Vagina (tissue), 2 donors: ENCODE measurements at places on chromosomes 7 and 10. TPM values are rescaled to one million over a fixed set of nuclear protein-coding genes. Genes with fewer than 3 reads are reported as not detected.

DNA sequence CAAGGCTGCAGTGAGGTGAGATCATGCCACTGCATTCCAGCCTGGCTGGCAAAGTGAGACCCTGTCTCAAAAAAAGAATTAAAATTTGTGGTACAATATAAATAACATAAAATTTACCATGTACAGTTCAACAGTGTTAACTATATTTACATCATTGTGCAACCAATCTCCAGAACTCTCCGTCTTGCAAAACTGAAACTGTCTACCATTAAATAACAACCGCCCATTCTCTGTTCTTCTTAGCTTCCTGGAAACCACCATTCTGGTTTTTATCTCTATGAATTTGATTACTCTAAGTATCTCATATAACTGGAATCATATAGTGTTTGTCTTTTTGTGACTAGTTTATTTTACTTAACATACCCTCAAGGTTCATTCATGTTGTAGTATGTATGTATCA, 167.6 kb downstream of the AUTS2 start:
- H3K27ac ChIP-seq: no peak overlapping the region
- H3K27me3 ChIP-seq: no peaks in the 10 kb centered on the region
- no peak for DNase-seq
- no peaks in the 10 kb centered on the region for H3K4me1 ChIP-seq
- H3K36me3 ChIP-seq: no peaks in the 10 kb centered on the region
- H3K4me3 ChIP-seq: no peak overlapping the region

GRCh38 chr10:131266936-131267813, 44.3 kb downstream of the TCERG1L start:
- H3K27me3 ChIP-seq: no peaks in the 10 kb centered on the region
- no peak overlapping the region for H3K4me3 ChIP-seq
- H3K4me1 ChIP-seq: no peaks in the 10 kb centered on the region
- no peak overlapping the region for H3K27ac ChIP-seq
- H3K36me3 ChIP-seq: no peaks in the 10 kb centered on the region

DNA sequence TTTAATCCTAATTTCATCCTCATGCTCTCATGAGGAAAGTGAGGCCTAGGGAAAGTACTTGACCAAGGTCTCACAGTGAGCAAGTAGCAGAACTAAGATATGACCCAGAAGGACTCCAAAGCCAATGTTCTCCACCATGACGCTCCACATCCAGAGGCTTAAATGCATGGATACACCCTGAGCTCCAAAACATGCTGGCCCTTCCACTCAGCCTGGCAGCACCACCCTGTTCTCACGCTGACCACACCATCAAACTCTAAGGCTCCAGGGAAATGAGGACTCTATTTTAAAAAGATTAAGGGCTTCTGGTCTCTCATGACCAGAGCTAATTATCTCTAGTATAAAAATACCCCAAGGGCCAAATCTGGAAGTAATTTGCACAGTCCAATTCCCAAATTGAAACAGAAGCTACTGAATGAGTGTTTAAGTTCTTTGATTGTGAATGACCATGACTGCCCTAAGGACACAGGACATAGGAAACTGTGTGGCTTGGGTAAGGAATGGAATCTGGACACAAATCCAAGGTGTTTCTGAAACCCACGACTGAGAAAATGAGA, 71.1 kb upstream of the ABLIM1 start:
- no peak for DNase-seq
- H3K27me3 ChIP-seq: no peaks in the 10 kb centered on the region
- H3K4me1 ChIP-seq: no peaks in the 10 kb centered on the region

GRCh38 chr10:17085011-17085725, 44.4 kb downstream of the CUBN start:
- peaks cover 10% of the 10 kb centered on the region for H3K4me1 ChIP-seq
- no peaks in the 10 kb centered on the region for H3K27me3 ChIP-seq
- H3K4me3 ChIP-seq: no peak overlapping the region
- no peak overlapping the region for H3K27ac ChIP-seq
- DNase-seq: no peak

- no peak overlapping the region for H3K27ac ChIP-seq
- no peaks in the 10 kb centered on the region for H3K36me3 ChIP-seq
- no peak for DNase-seq
- H3K4me3 ChIP-seq: no peak overlapping the region
Measured at GRCh38 chr7:381211-382042, 91.5 kb downstream of the FOXL3 start.

- peak; percentile 40 for DNase-seq
- no peak overlapping the region for H3K27ac ChIP-seq
- no peaks in the 10 kb centered on the region for H3K4me1 ChIP-seq
- no peaks in the 10 kb centered on the region for H3K36me3 ChIP-seq
- H3K4me3 ChIP-seq: no peak overlapping the region
Measured at GRCh38 chr7:4073750-4074149, 608.3 kb upstream of the FOXK1 start.

GRCh38 chr10:22620140-22620857, 94.1 kb downstream of the PIP4K2A start:
- peaks cover 49% of the 10 kb centered on the region for H3K4me1 ChIP-seq
- no peaks in the 10 kb centered on the region for H3K36me3 ChIP-seq
- H3K27ac ChIP-seq: peak overlapping the region; percentile 66
- H3K4me3 ChIP-seq: no peak overlapping the region
- no peak for DNase-seq

GRCh38 chr10:101354328-101355071, 535 bp downstream of the BTRC start:
- peaks cover 11% of the 10 kb centered on the region for H3K4me1 ChIP-seq
- H3K36me3 ChIP-seq: no peaks in the 10 kb centered on the region
- H3K27ac ChIP-seq: peak overlapping the region; percentile 86

DNA sequence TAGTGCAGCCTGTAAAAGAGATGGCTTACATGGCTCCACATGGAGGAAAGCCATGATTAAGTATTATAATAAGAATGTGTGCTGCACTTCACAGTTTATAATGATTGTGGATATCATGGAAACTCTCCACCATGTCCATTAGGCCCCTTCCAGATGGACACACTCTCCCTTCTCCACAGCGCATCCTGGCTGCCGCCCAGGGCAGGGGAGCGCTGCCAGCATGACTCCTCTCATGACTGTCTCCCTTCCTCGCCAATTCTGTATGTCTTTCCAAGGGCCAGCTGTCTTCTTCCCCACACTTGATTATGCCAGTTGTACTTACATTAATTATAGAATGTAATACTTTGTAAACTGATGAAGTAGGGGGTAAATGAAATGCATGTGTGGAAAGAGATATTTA, 259.3 kb upstream of the TMEM72 start:
- H3K4me3 ChIP-seq: no peak overlapping the region
- no peaks in the 10 kb centered on the region for H3K27me3 ChIP-seq
- DNase-seq: no peak

DNA sequence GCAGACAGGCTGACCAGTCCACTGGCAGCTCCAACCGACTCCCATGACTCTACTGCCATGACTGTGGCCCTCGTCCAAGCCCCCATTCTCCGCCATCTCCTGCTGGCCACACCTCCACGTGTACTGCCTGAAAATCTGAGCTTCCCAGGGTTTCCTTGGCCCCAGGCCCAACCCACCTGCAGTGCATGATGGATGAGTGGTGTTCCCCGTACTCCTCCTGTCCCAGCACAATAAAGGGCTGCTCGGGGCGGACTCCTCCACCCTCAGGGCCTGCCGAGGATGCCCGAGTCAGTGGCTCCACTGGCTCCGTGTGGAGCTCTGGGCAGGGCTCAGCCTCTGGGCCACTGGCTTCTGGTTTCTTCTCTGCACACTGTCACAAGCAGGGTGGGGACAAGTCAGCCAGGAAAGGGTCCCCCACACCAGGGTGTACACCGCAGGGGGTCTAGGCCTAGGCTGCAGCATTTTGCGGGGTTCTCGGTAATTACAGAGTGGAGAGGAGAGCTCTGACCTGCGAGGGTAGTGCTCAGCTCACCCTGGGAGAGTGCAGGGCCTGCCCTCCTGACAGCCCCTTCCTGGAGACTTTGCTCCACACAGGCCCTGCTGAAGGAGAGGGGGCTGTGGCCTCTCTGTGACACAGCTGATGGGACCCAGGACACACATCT, 15.2 kb downstream of the WDR91 start:
- no peaks in the 10 kb centered on the region for H3K27me3 ChIP-seq
- peak; percentile 65 for DNase-seq
- no peak overlapping the region for H3K4me3 ChIP-seq

- no peak for DNase-seq
- no peaks in the 10 kb centered on the region for H3K4me1 ChIP-seq
- H3K36me3 ChIP-seq: no peaks in the 10 kb centered on the region
- no peaks in the 10 kb centered on the region for H3K27me3 ChIP-seq
- H3K4me3 ChIP-seq: no peak overlapping the region
Measured at GRCh38 chr10:43949351-43949750, 300.7 kb upstream of the ZNF32 start.

DNA sequence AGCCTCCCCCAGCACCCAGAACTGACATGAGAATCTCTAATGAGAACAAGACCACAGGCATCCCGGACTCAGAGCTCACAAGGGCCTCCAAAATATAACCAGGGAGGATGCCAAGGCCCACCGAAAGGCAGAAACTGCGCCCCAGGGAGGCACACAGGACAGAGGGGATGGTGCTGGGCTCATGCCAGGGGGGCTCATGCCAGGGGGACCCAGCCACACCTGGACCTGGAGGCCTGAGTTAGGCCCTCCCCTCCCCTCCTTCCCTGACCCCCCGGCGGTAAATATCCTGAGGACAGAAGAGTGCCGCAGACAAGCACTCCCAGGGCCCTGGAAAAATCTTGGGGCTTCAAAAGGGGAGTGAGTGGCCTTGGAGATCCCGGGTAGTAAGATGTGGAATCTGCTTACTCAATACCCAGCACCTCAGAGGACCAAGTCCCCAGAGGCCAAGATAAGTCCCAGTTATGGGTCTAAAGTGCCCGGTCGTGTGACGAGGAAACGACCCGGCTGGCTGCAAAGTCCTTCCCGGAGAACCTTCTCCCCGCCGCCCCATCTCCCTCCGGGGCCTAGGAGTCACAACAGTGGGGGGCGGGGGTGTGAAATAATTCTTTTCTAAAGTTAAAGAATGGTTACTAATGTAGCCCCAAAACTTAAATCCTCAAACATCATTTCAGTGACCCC, 11.9 kb downstream of the PDGFA start:
- peaks cover 5% of the 10 kb centered on the region for H3K36me3 ChIP-seq
- no peak overlapping the region for H3K4me3 ChIP-seq
- no peaks in the 10 kb centered on the region for H3K27me3 ChIP-seq
- H3K27ac ChIP-seq: no peak overlapping the region

DNA sequence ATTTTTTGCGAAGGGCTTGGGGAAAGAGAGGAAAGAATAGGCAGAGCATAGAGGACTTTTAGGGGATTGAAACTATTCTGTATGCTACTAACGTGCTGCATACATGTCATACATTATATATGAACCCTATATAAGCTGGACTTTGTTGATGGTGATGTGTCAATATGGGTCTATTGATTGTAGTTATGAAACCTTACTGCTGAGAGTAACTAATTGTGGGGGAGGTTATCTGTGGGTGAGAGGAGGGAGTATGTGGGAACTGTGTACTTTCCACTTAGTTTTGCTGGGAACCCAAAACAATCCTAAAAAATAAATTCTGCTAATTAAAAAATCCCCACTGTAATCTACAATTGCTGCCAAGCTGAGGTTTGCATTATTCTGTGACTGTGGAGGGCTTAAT, 15.3 kb upstream of the CYP2C19 start:
- no peaks in the 10 kb centered on the region for H3K36me3 ChIP-seq
- no peaks in the 10 kb centered on the region for H3K27me3 ChIP-seq
- H3K4me1 ChIP-seq: no peaks in the 10 kb centered on the region
- no peak overlapping the region for H3K4me3 ChIP-seq
- no peak for DNase-seq

DNA sequence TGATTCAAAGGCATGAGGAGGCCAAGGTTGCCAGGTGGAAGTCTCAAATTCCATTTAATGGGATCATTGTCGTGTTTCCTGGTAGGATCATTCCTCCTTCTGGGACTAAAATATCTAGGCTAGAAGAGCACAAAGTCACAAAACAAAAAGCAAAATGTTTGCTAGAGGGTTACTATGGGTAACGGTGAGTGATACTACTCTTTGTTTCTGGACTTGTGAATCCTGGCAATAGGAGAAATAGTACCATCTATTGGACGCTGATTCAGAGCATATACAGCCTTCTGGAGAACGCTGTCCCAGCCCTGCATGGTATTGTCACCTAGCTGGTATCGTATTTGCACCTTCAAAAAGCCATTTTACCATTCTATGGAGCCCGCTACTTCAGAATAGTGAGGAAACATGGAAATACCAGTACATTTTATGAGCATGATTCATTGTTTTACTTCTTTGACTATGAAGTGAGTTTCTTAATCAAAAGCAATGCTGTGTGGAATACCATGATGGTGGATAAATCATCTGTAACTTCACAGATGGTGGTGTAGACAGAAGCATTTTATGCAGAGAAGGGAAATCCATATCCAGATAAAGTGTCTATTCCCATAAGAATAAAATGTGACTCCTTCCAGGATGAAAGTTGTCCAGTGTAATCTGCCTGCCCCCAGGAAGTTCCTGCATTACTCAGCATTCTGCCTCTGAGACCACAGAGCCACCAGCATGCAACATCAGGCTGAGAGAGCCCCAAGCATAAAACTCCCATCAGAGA, 361.0 kb downstream of the ETV1 start:
- no peak overlapping the region for H3K4me3 ChIP-seq
- H3K27ac ChIP-seq: no peak overlapping the region
- no peaks in the 10 kb centered on the region for H3K27me3 ChIP-seq
- no peaks in the 10 kb centered on the region for H3K4me1 ChIP-seq
- H3K36me3 ChIP-seq: no peaks in the 10 kb centered on the region
- no peak for DNase-seq

DNA sequence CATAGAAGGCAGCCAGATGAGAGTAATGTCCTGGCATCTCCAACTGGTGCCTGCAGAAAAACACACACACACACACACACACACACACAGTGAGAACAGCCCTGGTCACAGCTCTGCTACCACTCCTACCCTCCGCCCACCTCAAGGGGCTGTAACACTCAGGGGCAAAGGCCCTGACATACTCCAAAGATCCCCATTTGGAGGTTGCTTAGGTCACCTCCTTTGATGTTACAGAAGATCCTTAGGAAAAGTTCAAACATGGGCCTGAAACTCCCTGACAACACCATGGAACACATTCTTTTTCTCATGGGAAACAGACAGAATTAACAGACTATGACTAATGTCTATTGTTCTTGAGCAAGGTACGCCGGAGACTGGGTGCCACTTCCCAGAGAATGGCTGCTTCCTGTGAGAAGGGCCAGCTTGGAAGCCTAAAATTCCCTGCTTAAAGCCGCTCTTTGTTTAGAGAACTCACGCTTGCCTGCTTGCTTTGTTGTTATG, 27.7 kb downstream of the DENND11 start:
- H3K27ac ChIP-seq: peak overlapping the region; percentile 20
- H3K4me3 ChIP-seq: no peak overlapping the region
- no peaks in the 10 kb centered on the region for H3K27me3 ChIP-seq
- H3K36me3 ChIP-seq: peaks cover 23% of the 10 kb centered on the region
- H3K4me1 ChIP-seq: no peaks in the 10 kb centered on the region

- no peak for DNase-seq
- H3K36me3 ChIP-seq: no peaks in the 10 kb centered on the region
- no peak overlapping the region for H3K4me3 ChIP-seq
Measured at GRCh38 chr10:32005050-32005449, 51.2 kb downstream of the KIF5B start.

Gene BMPR1A
- 33.1 TPM for total RNA-seq

Gene JAKMIP3
- total RNA-seq: 0.49 TPM

Gene FAM149B1
- 25.8 TPM for total RNA-seq

Gene CNPY1
- total RNA-seq: not detected

Gene HIBADH
- 38.1 TPM for total RNA-seq

Gene LYZL1
- total RNA-seq: not detected

Gene ATP6V1F
- total RNA-seq: 119 TPM
